ENCODE measurements at places on chromosomes 4 and X.

DNA sequence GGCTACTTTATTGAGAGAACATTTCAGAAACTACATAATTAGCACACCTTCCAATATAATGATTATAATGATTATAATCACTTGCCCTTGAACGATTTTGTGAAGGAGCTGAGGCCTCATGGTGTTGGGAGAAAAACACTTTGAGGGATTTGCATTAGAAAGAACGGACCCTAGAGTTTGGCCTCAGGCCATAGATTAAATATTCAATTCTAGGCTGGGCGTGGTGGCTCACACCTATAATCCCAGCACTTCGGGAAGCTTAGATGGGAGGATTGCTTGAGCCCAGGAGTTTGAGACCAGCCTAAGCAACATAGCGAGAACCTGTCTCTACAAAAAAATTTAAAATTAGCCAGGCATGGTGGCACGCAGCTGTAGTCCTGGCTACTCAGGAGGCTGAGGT is 12.9 kb upstream of the PRKG2 start:
- DNase-seq, result no peak

DNA sequence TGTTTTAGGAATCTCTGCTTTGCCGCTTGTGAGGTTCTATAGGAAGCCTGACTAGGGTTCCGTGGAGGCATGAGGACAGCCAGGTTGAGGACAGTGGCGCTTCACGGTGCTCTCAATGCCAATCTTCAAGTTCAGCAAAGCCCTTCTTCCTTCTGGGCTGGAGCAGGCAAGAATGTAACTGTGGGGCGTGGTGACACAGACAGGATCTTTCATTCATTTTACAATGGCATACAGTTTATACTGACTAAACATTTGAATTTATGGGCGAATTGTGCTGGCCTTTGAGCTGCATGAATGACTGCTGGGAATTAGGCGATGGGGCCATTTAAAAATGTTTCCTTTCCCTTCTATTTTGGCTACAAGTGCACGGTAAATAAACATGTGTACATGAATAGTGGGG is 2.9 kb upstream of the NHS start:
- no peak for DNase-seq

- no peak for DNase-seq
These were observed 26.8 kb downstream of the CRMP1 start for GRCh38 chr4:5865896-5866599.

DNA sequence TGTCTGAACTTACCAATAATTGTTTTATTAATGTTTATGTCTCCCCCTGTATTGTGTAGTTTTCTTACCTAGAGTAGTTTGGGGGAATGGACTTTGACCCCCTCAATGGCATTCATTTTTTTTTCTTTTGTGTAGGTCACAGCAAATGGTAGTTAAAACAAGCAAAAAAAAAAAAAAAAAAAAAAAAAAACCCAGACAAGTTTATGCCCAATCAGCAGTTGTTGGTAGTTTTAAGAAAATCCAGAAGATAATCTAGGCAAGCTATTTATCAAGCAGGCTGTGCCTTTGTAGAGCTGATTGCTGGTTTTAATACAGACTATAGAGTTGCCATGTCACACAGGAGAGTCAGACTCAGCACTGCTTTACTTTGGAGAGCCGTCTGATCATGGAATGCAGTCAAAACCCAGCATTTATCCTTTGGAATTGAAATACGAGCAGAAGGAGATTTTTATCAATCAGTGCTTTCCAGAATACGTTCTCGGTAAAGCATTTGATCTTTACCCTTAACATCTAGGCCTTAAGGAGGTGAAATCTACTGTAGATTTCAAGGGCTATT is 16.6 kb downstream of the DCUN1D4 start:
- no peak for DNase-seq

DNA sequence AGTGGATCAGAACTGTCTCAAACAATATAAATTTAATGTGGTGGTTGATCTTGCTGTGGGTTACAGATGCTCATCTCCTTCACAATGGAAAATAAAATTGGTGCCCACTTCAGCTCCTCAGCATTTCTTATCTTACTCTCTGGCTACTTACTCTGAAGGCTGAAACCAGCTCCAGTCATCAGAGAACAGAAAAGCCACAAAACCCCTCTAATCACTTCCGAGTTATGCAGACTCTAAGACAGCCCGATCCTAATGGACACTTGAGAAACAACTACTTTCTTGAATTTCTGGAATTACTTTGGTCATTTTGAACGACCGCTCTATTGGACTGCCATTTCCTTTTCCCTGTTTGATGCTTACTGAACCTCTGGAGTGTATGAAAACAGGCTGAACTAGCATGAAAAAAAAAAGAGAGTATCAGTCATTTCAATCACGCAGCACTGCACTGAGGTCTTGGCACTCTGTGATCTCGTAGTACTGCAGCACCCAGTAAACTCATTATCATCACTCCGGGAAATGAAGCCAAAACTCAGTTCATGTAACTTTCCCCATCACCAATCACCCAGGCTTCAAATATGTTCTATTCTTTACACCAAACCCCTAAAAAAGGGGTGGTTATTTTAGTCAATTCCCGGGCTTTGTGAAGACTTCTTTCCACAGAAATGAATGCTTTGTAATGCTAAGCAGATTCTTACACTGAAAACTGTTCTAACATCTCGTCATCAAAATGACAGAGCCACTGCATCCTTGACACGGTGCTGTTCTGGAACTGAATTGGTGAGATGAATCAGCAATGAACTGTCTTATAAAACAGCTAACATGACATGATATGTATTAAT is 54.5 kb downstream of the TSPAN5 start:
- DNase-seq, result peak; percentile 67

GRCh38 chr4:77415689-77416088 is 189.9 kb upstream of the CXCL13 start:
- no peak for DNase-seq

DNA sequence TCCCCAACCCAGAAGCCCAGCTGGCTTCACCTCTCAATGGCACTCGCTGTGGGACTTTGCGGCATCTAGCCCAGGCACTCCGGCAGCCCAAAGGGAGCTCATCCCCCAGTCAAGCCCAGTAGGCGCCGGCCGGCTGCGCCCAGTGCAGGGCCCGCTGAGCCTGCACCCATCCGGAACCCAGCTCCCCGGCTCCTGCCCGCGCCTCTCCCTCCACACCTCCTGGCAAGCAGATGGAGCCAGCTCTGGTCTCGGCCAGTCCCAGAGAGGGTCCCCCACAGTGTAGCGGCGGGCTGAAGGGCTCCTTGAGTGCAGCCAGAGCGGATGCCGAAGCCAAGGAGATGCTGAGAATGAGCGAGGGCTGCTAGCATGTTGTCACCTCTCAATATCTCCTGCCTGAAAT is 116.8 kb upstream of the UGT8 start:
- no peak for DNase-seq

- no peak for DNase-seq
These were observed 25.2 kb upstream of the FGFR3 start for GRCh38 chr4:1767770-1768366.

GRCh38 chr4:80362578-80363181 is 27.1 kb downstream of the CFAP299 start:
- DNase-seq, result peak; percentile 43

GRCh38 chr4:144696376-144696775 is 50.4 kb downstream of the HHIP start:
- DNase-seq, result no peak

GRCh38 chr4:118917582-118917981 is 28.9 kb downstream of the SYNPO2 start:
- DNase-seq, result no peak

- no peak for DNase-seq
These were observed 4.0 kb downstream of the SLC2A9 start for GRCh38 chr4:10017037-10017893.

DNA sequence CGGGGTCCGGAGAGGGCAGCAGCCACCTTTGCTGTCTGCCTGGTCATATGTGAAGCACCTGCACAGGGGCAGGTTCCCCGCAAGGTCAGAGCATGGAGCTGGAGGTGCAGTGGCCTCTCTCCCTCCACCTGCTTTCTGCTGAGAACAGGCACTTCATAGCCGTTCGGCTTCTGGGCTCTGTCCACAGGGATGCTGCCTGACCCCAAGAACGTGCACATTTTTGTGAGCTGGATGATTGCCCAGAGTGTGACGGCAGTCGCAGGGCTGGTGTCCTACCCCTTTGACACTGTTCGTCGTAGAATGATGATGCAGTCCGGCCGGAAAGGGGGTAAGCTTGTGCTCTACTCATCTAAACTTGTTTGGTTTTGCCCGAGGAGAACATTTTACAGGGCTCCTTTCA is 2.5 kb downstream of the SLC25A4 start:
- no peak for DNase-seq

GRCh38 chrX:118066867-118067515 is 49.6 kb downstream of the KLHL13 start:
- no peak for DNase-seq

DNA sequence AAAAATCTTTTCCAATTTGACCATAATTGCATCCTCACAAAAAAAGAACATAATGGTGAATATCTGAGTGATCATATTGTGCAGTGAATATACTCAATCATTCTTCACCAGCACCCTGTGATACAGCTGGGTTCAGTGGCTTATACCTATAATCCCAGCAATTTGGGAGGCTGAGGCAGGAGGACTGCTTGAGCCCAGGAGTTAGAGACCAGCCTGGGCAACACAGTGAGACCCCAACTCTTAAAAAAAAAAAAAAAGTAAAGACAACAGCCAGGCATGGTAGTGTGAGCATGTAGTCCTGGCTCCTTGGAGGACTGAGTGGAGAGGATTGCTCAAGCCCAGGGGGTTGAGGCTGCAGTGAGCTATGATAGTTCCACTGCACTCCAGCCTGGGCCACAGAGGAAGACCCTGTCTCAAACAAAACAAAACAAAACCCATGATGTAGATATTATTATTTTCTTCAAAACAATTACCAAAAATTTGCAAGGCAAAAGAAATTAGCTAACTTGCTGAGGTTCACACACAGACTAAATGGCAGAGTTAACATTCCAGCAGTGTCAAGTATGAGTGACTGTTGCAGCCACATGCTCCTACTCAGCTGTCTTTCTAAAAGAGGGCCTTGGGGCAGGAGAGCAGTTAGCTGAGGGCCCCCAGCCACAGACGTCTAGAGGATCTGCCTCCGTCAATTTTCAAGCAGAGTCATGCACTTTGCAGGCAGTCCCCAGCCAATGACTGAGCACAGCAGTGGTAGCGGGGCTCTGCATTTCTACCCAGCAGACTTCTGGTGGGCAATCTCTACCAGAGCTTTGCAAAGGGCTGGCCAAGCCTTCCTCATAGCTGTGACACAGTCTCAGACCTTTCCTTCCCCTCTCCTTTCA is 33.4 kb downstream of the ADGRA3 start:
- peak; percentile 41 for DNase-seq

GRCh38 chr4:109590905-109591304 is 30.9 kb downstream of the MCUB start:
- no peak for DNase-seq

DNA sequence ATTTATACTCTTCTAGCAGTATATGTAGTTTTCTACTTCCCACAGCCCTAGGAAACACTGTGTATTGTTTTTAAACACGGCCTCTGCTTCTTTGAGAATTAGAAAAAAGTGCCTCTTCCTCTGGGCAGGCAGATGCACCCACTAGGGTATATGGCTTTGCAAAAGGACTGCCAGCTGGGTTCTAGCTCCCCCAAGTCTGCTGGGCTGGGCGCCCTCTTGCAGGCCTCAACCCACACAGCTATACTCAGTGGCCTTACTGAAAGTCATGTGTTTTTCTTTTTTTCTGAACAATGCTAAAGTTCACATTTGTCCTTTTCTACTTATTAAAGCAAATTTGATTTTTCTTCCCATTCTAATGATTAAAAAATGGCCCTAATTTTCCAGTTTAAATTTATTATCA is 35.5 kb upstream of the BMPR1B start:
- no peak for DNase-seq

- no peak for DNase-seq
These were observed 1808.9 kb upstream of the TENM3 start for GRCh38 chr4:180434131-180434895.

GRCh38 chrX:100368167-100368566 is 41.9 kb downstream of the PCDH19 start:
- no peak for DNase-seq

GRCh38 chr4:45954276-45954675 is 169.6 kb downstream of the GABRG1 start:
- DNase-seq, result no peak

DNA sequence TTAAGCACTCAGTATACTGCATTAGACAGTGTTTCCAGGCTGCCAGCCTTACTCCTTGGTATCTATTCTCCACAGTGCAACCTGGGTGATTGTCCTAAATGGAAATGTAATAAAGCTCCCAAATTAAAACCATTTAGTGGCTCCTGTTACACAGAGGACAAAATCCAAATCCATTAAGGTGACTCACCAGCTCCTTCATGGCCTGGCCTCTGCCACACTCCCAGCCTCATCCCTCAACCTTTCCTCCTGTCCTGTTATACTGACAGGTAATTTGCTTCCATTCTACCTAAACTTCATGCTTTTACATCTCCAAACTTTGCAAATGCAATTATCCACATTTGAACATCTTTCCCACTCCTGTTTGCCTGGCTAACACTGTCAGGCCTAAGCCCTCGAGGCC is 140.3 kb downstream of the INPP4B start:
- no peak for DNase-seq

GRCh38 chr4:176939445-176939844 is 146.7 kb upstream of the VEGFC start:
- peak; percentile 74 for DNase-seq

DNA sequence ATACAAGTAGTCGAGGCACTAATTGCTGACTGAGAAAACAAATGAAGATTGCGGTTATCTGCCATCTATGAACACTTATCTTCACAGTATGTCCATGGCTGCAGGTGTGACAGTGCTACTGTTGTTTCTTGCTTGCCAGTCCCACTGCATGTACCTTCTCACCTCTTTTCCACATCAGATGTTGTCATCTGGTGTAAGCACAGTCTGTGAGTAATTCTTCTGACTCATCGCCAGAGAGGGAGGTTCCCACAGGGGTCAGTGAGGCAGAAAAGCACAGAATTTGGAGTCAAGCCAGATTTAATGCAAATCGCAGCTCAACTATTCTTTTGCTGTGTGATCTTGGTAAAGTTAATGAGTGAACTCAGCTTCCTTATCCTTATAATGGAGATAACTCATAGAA is 144.4 kb downstream of the GLRA2 start:
- peak; percentile 77 for DNase-seq

GRCh38 chr4:152735906-152736305 is 43.6 kb downstream of the TIGD4 start:
- DNase-seq, result no peak
